ENCODE measurements at places on chromosomes 13 and 19. TPM values are rescaled to one million over a fixed set of nuclear protein-coding genes. Genes with fewer than 3 reads are reported as not detected.

The NDUFA13 gene
- total RNA-seq, result 135 TPM

The NCR1 gene
- not detected for total RNA-seq

The HOOK2 gene
- total RNA-seq, result 11.4 TPM

The USHBP1 gene
- not detected for total RNA-seq

The SLC17A7 gene
- total RNA-seq, result 0.49 TPM

The PCDH9 gene
- 7.8 TPM for total RNA-seq

The CPB2 gene
- total RNA-seq, result not detected

The SYDE1 gene
- 14.2 TPM for total RNA-seq

The LRRC63 gene
- not detected for total RNA-seq

The PEAK3 gene
- not detected for total RNA-seq

The DIAPH3 gene
- total RNA-seq, result 9.2 TPM

The CDADC1 gene
- total RNA-seq, result 10.0 TPM

The FUT6 gene
- not detected for total RNA-seq

The APOC4 gene
- not detected for total RNA-seq

The CNN1 gene
- total RNA-seq, result 0.55 TPM

The ZNF763 gene
- not detected for total RNA-seq
